ENCODE measurements at places on chromosomes 12 and 14.
A peak's percentile ranks its signal among the peaks of the same experiment; 100 is the strongest.

GRCh38 chr12:5480938-5481303, 49.0 kb downstream of the NTF3 start:
- peak; percentile 48 for DNase-seq

DNA sequence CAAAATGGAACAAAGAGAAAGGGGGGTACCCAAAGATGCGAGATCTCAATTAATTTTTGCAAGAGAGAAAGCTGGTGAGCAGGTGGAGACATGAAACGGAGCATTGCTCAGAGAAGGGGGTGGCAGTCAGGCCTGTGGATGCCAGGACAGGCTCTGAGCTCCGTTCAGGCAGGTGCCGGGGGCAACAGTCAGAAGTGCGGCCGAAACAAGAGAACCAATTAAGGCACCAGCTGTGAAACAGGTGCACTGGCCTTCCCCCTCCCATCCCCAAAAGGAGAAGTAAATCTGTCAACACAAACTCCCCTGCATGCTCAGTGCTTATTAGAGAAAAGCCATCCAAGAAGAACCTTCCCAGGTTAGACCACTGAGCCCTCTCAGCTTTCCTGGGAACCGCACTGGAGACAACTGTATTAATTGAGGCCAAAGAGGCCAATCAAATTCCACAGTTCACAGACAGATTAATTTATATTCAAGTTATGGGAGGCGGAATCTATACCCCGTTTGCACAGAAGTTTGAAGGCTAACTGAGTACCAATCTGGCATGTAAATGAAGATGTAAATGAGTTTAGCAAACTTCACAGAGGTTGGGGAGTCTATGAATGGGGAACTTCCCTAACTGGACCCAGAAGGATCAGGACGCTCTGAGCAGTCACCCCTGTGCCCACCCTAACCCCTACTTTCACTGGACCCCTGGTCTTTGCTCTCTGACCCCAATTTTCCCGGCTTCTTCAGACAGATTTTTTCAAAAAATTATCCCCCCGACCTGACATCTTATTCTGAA, 20.9 kb downstream of the OAS2 start:
- DNase-seq = no peak

- DNase-seq = no peak
Observed at GRCh38 chr14:65042296-65042695, 55.6 kb downstream of the FNTB start.

DNA sequence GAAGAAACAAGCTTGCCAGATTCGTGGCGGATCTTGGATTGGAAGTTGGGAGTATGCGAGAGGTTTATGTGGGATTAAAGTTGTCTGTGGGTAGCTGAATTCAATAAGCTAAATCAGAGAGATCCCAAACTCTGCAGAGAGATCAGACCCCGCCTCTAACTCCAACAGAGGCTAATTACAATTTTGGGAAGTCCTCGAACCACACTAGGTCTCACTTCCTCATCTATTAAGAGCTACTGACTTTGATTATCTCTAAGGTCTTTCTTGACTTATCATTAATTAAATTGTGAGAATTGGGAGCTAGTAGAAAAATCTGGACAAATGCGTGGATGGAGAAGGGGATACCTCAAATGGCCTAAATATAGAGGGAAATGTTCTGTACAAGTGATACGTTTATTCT, 9.1 kb downstream of the NTF3 start:
- no peak for DNase-seq

DNA sequence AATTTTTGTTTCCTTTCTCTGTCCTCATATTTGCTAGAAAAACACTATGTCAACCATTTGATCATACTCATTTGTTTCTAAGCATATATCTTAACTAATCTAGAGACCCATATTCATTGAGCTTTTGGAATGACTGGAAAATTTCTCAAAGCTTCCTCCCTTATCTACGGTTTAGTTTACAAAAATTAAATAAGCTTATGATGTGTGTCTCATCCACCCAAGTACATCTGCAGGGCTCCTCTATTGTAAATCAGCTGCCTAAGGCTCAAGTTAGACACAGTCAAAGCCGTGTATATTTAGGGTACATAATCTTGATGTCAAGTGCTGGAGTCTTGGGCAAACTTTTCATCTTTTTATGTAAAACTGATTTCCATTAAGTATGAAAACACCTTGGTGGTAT, 370.5 kb downstream of the DIO2 start:
- no peak for DNase-seq

GRCh38 chr12:103933237-103933636, 3.0 kb downstream of the HSP90B1 start:
- no peak for DNase-seq

GRCh38 chr14:41521891-41522290, 84.8 kb upstream of the LRFN5 start:
- no peak for DNase-seq

GRCh38 chr14:72904218-72904617, 10.3 kb upstream of the DPF3 start:
- no peak for DNase-seq

- DNase-seq = no peak
Observed at GRCh38 chr14:101891471-101891870, 72.9 kb upstream of the DYNC1H1 start.

DNA sequence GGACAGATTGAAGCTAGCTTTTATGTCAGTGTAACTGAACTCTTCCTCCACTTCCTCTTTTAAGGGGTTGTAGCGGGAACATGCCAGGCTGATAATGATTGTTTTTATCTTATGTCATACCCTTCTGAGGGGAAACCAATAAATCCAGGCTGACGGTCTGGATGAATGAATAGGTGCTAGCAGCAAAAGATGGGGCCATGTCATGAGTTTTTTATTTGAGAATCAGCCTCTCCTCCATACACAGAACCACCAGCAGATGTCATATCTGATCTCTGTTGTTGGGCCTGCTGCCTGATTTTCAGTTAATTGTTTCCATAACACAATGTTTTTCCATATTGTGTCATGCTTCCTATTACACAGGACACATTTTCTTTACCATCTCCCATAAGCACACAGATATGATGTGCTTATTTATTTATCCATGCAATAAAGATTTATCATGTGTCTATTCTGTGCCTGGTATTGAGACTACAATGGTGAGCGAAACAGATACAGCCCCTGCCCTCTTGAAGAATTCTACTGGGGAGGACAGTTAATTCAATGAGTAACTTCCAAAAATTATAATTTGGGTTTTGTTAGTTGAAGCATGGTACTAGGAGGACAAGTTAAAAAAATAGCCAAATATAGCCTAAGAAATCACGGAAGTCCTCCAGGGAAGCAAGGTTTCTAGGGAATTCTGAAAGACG, 33.6 kb upstream of the CRY1 start:
- no peak for DNase-seq

GRCh38 chr12:90030726-90031125, 322.1 kb upstream of the ATP2B1 start:
- DNase-seq = no peak

DNA sequence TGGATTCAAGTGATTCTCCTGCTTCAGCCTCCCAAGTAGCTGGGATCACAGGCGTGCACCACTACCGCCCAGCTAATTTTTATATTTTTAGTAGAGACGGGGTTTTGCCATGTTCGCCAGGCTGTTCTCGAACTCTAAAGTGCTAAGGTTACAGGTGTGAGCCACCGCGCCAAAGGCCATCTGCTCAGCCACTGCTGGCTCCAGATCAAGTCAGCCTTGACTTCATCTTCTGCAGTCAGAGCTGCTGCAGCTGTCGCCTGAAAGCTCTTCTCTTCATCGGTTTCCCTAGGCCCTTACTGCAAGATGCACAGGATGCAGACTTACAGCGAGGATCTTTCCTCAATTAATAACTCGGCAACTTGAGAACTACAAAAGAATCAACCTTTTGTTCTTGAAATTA, 66.8 kb downstream of the CLIP1 start:
- DNase-seq = no peak

DNA sequence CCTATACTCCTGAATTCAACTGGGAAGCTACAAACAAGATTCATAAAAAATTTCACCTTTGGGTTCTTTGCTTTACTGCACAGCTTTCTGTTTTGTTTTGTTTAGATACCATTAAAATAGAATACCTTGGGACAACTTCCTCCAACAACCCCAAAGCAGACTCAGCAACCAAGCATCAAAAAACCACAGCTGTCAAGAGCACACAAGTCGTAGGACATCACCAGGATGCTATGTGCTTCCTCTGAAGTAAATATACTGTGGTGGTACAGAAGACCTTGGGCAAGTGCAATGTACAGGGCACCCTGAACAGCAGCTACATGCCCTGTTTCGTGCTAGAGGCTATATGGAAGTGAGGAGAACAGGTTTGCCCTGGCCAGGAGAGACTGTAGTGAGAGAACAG, 359.3 kb downstream of the BCL11B start:
- no peak for DNase-seq

- DNase-seq = no peak
Observed at GRCh38 chr14:68554231-68554630, 238.6 kb downstream of the ZFP36L1 start.

GRCh38 chr14:68814238-68814538, 21.3 kb upstream of the ZFP36L1 start:
- no peak for DNase-seq

- DNase-seq = no peak
Observed at GRCh38 chr14:73438993-73439392, 19.4 kb downstream of the NUMB start.
